LHCN-M2 (cell line): ENCODE measurements at places on chromosomes 13 and 19.
A peak's percentile ranks its signal among the peaks of the same experiment; 100 is the strongest.

GRCh38 chr19:4962085-4962619 is 6.8 kb upstream of the KDM4B start:
- DNase-seq: no peak

- peak; percentile 62 for DNase-seq
Observed at GRCh38 chr13:24228852-24229458, 68.4 kb downstream of the SPATA13 start.

DNA sequence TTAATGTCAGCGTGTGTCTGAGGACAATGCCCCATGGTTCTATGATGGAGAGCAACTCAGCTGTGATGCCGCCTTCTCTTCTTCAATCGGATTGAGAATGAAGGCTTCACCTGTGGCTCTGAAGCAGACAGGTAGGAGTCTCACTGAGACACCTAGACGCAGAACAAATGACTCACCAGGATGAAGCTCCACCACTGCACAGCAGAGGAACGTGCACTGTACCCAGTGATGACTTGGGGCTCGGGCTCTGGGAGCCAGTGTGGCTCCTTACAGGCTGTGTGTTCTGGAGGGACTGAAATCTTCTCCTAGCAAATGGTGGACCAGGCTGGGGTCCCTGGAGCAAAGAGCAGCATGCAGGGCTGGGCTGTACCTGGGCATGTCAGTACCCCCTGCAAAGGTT is 44.0 kb downstream of the CCDC70 start:
- DNase-seq: no peak

DNA sequence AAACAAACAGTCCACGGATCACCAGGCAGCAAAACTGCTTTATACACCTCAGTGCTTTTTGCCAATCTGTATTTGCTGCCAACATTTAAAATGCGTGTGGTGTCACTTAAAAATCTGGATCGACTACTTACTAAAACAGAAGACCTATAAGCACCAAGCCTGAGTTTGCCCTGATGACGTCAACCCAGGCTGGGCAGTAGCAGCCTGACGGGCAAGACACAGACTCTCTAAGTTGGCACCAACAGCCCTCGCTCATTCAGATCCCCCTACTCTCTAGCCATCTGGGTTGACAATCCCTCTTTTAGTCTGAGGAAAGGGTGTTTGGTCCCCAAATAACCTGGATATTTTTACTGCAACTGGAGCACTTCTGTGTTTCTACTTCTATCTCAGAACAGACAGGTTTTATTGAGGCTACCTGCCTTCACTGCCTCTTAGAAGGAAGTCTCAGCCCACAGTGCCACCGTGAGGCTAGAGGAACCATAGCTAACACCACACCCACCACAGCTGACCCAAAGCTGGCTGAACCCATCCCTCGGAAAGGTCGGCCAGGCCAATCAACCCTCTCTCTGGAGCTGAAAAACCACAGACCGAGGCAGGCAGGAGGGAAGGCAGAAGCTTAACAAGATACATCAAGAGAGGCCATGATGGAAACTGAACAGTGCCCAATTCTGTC is 6.9 kb downstream of the SUGP2 start:
- DNase-seq: peak; percentile 28

GRCh38 chr13:47175172-47175866 is 278.5 kb upstream of the HTR2A start:
- peak; percentile 92 for DNase-seq

GRCh38 chr19:49447485-49448431 is 3.9 kb downstream of the PIH1D1 start:
- peak; percentile 30 for DNase-seq

DNA sequence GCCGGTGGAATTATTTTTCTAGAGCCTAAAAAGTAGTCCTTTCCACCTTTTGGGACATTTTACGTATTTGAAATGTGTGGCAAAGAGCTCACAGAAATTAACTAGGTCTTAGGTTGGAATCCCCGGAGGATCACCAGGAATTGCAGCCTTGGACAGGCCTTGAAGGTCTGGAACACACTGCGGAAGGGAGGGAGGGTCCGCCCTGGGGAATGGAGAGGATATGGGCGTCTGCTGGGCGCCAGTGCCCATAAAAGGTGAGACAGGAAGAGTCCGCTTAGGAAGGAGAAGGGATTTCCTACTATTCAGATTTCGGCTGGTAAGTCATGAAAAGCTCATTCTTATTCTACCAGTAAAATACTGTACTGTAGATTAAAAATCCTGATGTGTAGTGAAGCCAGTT is 111.9 kb downstream of the COL4A2 start:
- no peak for DNase-seq

- no peak for DNase-seq
Observed at GRCh38 chr13:114065926-114066774, 66.3 kb downstream of the RASA3 start.

GRCh38 chr19:2527686-2528085 is 51.8 kb downstream of the GADD45B start:
- no peak for DNase-seq

DNA sequence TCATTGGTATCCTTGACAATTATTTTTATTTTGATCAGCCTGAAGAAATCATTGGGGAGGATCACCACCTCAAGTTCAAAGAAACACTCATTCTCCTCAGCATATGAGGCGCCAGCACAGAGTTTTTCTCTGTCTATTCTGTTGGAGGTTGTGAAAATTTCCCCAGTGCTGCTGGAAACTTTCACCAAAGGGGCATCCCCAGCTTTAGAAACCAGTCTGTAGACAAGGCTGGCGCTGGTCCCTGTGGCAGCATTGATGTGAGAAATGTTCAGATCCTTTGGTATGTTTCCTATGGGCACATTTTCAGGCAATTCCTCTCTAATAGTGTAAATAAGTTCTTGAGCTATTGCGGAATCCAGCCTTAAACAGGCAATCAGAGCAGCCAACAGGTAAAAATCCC is 2.1 kb downstream of the PCDH9 start:
- no peak for DNase-seq

GRCh38 chr19:38392707-38393308 is 4.3 kb downstream of the SPRED3 start:
- DNase-seq: peak; percentile 35

DNA sequence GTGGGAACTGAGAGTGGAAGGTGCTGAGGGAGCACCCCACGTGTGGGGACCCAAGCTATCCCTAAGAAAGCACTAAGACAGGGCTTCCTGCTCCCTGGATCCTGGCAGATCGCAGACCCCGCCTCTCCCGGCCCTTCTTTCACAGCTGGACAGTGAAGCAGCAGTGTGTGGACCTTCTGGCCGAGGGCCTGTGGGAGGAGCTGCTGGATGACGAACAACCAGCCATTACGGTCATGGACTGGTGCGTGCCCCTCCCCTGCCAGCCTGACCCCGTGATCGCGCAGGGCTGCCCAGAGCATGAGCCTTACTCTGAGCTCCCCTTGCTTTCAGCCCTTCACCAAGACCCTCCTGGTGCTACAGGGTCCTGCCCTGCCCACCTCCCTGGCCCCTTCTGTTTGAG is 2.3 kb downstream of the NCCRP1 start:
- DNase-seq: peak; percentile 67

GRCh38 chr13:99310382-99311031 is 3.3 kb upstream of the GPR183 start:
- peak; percentile 85 for DNase-seq

DNA sequence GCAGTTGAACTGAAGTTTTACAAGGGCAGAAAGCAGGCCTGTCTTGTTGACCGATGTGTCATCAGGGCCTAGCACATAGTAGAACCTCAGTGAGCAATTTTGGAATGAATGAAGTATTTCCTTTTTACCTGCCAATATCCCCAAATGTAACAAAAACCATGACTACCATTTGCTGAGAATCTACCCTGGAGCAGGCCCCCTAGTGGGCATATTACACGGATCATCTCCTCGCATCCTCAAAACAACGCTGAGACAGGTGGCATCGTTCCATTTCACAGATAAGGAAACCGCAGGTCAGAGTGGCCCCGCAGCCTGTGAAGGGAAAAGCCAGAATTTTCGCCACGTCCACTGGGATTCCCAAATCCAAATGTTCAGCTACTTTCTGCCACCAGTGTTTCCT is 77.9 kb downstream of the CACNA1A start:
- peak; percentile 5 for DNase-seq

- no peak for DNase-seq
Observed at GRCh38 chr13:36912369-36912768, 7.7 kb downstream of the SMAD9 start.

DNA sequence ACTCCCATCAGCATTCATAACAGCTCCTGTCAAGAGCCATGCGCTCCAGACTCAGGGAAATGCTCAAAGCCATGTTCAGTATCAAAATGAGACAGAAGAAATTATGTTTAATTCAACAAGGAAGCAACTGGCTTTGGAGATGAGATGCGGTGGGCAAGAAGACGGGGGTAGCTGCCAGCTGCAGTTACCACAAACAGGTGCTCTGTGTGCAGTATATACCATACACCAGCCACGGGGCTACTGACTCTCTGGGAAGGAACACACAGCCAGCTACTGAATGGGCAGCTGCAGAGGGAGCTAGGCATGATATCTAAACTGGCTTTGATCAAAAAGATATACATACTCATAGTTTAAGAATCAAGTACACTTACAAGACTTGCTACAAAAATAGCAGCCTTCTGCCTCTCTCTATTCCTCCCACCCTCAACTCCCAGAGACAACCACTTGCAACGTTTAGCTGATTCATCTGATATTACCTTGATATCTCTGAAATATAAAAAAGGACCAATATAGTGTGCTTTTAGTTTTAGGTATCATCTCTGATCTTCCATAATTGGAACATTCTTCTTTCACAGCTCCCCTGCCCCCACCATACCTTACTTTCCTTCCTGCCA is 593.0 kb downstream of the UQCRFS1 start:
- DNase-seq: no peak

DNA sequence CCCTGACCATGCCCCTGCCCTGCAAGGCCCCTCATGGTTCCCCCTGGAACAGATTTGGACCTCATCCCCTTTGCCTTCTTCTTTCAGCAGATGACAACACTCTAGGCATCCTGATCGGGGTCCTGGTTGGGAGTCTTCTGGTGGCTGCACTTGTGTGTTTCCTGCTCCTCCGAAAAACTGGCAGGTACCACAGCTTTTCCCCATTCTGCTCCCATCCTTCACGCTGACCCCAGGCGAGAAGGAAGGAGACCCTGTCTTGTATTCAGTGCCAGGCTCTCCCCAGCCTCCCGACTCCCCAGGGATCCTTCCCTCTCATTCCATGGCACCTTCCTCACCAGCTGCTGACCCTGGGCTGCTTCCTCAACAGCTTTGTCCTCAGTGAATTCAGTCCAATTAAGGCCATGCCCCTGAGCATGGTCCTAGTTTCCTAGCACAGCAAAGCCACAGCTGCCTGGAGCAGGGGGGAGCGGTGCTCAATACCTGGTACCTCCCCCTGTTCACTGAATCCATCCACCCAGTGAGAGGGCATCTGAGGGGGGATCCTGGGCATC is 8.4 kb downstream of the CEACAM21 start:
- DNase-seq: no peak
